ENCODE measurements at places on chromosomes 16 and 17.

DNA sequence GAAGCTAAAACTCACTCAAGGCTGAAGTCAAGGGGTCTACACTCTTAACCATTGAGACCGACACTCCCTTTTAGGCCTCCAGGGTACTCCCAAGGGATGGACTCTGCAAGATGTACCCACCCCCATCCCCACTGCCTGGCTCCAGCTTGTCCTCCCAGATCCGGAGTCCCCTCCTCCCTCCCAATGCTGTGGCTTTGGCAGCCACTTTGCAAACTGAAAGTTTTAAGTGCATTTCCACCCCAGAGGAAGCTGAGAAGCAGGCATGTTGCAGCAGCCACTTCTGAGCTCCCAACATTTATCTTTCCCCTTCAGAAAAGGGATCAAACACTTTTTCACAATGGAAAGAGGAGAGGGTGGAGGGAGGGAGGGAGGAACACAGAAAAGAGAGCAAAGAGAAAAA lies 115.2 kb downstream of the COPRS start:
- no peak for DNase-seq

DNA sequence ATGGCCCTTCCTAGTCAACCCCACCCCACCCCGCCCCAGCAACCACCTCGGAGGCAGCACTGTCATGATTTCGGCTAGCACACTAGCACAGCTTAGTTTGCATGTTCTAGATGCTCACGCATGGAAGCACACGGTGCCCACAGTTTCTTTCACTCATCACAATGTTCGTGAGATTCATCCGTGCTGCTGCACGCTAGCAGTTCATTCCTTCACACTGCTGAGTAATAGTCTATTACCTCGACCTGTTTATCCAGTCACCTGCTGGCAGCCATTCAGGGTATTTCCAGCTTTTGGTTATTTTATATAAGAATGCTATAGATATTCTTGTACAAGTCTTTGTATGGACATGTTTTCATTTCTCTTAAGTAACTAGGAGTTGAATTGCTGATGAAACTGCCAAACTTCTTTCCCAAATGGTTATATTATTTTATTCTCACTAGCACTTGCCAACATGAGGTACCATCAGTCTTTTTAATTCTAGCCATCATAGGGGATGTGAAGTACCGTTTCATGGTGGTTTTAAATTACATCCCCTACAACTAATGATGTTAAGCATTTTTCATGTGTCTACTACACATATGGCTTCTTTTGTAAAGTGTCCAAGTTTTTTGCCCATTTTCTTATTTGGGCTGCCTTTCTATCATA lies 75.7 kb downstream of the CYTH1 start:
- DNase-seq = no peak

DNA sequence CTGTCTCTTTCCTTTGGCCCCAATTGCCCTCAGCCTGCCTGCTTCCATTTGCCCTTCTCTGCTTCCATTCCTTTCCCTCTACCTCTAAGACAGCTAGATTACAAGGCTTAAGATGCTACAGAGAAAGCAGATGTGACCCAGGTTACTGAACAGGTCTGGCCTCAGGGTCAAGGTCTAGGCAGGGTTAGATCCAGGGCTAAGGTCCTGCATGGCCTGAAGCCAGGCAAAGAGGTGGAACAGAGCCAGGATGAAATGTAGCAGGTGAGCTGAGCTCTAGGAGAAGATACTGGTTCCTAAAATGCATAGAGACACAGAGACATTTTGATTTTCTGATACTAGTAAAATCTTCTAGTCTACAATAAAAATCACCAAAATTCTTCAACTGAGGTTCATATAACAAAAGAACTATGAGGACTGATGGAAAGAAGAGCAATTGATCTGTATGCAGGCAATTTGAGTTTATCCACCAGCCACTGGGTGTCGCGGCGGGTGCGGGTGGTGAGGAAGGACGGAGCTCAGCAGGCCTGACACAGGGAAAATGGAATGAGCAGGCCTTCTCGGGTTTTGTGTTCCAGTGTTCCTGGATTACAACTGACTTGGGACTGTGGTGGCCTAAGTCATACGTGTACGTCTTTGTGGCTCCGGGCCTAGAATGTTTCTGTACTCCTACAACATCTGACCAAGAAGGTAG lies 95.9 kb downstream of the MYH10 start:
- DNase-seq = no peak

GRCh38 chr16:3950343-3951193 lies 70.1 kb upstream of the CREBBP start:
- DNase-seq = no peak

GRCh38 chr16:56300891-56301850 lies 109.9 kb downstream of the GNAO1 start:
- no peak for DNase-seq

- no peak for DNase-seq
Measured at GRCh38 chr17:67180275-67180674, 64.7 kb downstream of the HELZ start.

Data from stimulated activated CD4-positive, alpha-beta T cell treated with anti-CD3 and anti-CD28 coated beads, TNF-alpha, amount 100 ng/mL, for 1 hour (primary cell).